ENCODE measurements at places on chromosomes 6 and 20.

DNA sequence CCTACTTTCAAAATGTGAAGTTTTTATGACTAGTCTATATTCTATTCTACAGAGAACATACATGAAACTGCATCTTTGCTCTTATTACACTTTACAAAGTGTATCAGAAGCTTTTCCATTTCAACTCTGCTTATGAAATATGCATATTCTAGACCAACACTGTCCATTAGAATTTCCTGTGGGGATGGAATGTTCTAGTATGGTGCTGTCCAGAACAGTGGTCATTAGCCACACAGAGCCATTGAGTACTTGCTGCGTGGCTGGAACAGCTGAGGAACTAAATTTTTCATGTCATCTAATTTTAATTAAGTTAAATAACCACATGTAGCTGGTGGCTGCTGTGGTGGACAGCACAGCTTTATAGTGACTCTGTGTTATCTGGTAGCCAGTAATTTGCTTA lies 105.9 kb upstream of the PDE10A start:
- no peak for DNase-seq

GRCh38 chr6:146767632-146768031 lies 168.9 kb downstream of the ADGB start:
- DNase-seq, result no peak

DNA sequence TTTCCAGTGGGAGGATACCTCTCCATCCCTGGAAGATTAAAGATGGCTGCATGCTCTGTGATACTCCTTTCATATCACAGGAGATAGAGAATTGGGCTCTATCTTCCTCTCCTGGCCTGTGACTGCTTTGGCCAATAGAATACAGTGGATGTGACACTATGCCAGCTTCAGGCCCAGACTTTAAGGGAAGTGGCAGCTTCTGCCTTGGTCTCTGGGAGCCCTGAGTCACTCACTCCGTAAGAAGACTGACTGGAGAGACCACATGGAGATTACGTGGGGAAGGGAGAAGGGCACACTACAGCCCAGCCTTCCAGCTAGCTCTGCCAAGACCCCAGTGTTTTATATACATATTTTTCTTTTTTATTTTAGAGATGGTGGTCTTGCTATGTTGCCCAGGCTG lies 10.4 kb upstream of the MMP9 start:
- DNase-seq, result no peak

DNA sequence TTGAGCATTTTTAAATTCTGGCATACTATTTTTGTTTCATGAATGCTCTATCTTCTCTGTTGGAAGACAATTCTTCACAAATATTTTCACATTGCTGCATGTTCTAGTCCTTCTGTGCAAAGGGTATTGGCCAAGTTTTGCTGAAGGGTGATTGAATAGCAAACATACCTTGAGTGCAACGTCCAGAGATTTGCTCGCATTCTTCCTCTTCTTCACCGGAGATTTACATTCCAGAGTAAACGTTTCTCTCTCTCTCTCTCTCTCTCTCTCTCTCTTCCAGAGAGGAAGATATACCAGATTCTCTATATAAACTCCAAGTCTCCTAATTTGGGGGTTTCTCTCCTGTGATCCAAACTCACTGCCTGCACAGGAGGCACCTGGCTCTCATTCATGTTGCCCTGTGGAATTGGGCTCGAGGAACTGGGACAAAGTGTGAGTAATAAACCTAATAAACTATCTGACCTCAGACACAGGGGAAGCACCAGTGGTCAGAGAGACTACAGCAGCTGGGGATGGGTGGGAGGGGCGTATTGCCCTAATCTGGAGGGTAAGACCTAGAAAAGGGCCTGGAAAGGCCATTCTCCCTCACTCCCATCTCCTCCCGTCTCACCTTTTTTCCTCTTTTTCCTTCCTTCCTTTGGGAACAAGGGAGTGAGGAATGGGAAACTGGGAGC lies 1.1 kb upstream of the TREML1 start:
- no peak for DNase-seq

- no peak for DNase-seq
Measured at GRCh38 chr6:54737247-54737646, 109.3 kb upstream of the FAM83B start.

DNA sequence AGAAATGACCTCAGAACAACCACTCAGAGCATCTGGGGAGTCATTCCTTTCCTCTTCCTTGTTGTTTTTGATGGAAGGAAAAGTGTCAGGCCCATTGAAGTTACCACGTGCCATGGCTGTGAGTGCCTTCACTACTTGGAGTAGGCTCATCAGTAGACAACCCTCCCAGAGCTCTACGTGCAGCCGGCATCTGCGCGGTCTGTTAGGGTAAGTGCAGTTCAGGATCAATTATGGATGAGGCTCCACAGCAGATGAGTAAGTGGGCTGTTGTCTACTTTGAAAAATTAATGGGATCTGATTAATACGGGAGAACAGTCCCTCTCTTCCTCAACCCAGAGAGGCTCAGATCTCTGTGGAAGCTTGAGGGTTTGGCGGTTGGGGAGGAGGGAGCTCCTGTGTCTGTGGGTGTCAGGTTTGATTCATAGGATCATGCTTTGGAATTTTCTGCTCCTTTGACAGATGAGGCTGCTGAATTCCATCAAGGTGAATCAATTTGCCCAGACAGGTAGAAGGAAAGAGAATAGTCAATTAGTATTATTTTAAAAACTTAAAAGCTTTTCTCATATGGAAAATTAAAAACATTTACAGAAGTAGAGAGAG lies 93.8 kb upstream of the TOX2 start:
- no peak for DNase-seq

DNA sequence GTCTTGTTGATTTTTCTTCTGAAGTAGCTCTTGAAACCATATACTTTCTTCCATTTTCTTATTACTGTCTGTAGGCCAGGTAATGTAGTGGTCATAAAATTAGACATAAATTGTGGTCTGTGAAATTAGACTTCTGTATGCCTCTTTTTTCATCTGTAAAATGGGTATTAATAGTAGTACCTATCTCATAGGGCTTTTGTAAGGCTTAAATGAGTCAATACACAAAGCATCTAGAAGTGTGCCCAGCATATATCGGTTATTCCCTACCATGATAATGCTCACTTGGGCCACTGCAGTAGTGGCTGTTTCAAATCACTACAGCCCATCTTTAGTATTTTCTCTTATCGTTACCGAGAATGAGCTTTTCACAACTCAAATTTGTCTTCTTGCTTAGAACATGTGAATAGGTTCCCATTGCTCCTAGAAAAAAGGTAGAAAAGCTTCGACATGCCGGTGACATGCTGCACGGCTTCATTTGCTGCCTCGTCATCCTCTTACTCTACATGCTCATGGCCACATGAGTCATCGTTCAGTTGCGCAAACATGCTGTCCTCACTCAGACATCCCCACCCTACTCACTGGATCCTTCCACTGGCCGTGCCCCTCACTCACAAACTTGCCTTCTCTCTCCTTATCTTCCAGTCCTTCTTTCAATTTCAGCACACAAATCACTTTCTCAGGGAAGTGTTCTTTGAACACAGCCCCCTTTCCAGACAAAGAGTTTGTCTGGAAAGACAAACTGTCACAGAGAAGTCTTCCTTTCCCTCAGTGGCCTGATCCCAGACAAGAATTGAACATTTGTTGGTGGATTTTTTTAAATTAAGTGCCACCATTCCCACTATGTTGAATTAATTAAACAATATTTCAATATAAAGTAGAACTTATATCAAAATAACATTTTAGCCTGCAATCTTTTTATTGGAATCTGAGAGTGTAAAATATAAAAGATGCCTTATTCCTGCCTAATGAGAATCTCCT lies 32.2 kb upstream of the ERVFRD-1 start:
- no peak for DNase-seq

DNA sequence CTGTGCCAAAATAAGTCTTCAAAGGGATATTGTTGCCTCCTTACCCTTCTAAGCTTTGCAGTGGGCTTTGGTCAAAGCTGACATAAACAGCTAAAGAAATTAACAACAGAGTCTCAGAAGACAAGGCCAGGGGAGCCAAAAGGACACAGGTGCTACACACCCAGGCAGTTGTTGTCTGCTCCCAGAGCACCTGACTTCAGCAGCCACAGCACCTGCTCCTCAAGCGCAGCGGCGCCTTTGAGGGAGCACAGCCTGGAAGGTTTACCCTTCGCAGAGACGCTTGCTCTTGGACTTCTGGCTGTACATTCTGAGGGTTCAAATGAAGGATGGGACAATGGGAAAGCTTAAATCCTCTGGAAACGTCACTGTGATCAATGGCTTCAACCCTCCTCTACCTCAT lies 16.6 kb downstream of the B4GALT5 start:
- DNase-seq, result no peak

DNA sequence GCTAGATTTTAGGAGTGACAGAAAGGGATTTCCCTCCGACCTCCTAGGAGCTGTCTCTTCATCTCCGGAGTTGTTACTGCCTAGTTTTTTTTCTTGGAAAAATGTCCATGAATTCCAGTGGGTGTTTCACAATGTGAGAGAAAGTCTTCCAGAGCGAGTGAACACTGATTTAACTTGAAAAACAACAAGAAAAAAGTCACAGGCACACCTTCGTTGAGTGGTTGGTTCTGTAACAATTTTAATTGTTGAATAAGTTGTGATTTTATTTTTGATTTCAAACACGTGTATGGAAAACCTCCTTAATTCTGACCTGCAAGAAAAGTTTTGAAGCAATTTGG lies 2.9 kb downstream of the TFAP2C start:
- no peak for DNase-seq

DNA sequence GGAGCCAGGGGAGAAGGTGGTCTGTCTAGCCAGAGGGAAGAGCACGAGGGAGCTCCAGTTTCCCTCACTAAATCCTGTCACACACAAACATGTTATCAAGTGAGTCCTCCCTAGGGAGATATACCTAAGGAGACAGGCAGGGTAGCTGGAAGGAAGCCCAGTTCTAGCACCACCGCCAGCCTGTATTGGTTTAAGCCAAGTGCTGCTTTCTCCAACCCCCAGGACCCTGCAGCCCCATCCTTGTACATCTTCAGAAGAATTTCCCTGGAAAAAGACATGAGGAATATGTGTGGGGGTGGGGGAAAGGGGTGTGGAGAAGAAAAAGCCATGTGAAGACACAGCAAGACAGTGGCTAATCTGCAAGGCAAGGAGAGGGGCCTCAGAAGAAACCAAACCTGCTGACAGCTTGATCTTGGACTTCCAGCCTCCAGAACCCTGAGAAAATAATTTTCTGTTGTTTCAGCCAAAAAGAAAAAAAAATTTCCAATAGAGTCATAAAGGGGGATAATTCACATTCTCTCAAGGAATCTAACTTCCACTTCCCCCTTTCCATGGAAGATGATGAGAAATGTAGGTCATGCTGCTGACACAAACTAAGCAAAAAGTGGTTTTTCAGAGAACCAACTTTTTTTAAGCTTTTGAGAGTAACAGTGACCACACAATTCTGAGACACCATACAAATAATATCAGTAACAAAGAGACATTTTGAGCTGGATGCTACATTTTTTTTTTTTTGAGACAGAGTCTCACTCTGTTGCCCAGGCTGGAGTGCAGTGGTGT lies 103.2 kb upstream of the PRDM1 start:
- DNase-seq, result no peak

DNA sequence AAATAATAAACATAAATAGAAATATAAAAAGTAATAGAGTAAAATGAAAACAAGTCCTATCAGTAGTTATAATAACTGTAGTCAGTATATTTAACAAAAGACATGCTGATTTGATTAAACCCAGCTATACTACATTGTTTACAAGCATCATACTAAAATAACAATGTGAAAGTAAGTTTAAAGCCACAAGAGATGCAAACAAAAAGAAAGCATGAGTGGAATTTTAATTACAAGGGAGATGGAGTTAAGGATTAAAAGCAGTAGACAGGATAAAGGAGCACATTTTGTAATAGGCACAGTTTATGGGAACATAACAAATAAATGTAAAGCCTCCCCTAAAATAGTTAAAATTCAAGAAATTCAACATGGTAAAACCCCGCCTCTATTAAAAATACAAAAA lies 41.5 kb downstream of the SENP6 start:
- no peak for DNase-seq

- no peak for DNase-seq
Measured at GRCh38 chr20:35039146-35039545, 53.5 kb downstream of the TRPC4AP start.

DNA sequence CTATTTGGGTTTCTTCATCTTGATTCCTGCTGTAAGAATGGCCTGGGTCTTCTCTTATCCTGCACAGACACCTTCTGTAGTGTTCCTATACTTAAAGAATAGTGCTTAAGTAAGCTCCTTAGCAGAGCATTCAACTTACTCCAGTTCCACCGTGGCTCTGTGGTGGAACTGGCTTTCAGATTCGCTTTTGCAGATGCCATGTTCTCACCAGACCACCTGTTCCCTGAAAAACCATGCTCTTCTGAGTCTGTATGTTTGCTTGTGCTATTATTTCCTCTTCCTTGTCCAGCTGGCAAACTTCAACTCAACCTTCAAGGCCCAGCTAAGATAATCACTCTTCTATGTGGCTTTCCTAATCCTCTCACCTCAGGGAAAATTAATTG lies 4.9 kb downstream of the ELMO2 start:
- no peak for DNase-seq

DNA sequence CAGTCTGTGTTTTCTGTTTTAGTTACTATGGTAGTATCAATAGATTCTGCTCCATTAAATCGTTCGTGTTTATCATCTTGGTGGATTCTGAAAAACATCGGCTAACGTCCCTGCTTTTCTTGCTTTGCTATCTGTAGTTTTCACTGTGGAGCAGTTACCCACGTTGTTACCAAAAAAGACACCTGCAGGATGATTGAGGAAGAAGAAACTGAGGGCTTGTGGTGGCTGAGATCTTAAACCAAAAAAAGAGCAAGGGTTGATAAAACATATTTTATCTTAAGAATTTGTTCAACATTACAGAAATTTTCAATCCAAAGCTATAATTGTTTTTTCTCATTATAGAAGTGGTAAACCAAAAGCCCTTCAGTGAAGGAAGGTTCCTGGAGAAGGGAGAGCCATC lies 166.3 kb downstream of the FARS2 start:
- no peak for DNase-seq

- DNase-seq, result no peak
Measured at GRCh38 chr6:37368961-37369320, 15.2 kb downstream of the RNF8 start.

DNA sequence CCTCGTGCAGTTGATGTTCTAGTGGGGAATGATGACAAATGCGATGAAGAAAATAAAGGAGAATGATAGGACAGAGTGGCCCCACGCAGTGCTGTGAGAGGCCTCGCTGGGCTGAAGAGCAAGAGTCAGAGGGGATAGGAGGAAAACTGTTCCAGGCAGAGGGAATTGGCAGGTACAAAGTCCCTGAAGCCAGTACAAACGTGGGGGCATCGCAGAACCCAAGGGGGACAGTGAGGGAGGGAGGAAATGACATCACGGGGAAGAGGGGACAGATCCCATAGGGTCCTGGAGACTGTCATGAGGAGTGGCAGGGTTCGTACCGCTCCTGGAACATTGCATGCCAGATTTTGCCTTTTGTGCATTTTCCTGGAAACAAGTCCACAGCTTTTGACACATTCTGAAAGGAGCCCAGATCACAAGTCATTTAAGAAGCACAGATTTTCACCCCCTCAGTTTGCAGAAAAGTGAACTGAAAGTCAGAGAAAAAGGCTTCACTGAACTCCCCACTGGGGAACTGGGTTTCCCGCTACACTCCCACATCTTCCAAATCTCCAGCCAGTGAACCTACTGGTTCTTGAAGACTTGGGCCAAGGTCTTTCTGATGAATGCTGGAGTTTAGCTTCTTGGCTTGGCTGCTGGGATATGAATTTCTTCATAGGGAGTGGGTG lies 77.0 kb downstream of the SULF2 start:
- DNase-seq, result no peak

GRCh38 chr20:46347841-46348803 lies 39.8 kb upstream of the CDH22 start:
- DNase-seq, result no peak

GRCh38 chr6:52243282-52243893 lies 912 bp downstream of the IL17F start:
- no peak for DNase-seq

- DNase-seq, result no peak
Measured at GRCh38 chr6:140744659-140745320, 1370.3 kb upstream of the CITED2 start.

Data from T-helper 22 cell (primary cell).